AG20443 (cell line): ENCODE measurements at places on chromosomes 2 and 18.

- no peak for DNase-seq
Observed at GRCh38 chr2:47254464-47254863, 99.4 kb upstream of the STPG4 start.

- no peak for DNase-seq
Observed at GRCh38 chr18:67109535-67109934, 407.0 kb downstream of the DSEL start.

- DNase-seq = peak; percentile 38
Observed at GRCh38 chr2:230798769-230799399, 65.9 kb upstream of the ITM2C start.

DNA sequence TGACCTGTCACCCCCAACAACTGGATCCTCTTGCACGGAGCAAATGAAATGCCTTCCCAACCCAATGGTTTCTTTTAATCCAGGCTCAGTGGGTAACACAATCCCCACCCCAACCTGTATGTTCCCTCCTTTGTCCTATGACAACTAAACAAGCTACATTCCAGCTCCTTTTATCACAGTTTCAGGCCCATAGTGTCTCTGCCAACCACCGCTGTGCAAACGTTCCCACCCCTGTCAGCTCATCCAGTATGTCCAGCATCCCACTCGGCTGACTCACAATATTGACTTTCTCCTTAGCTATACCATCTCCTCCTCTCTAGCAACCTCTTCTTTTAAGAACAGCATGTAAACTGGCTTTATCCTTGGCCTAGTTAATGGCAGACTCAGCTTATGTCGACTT, 117.9 kb upstream of the PPP1CB start:
- DNase-seq = peak; percentile 73

- DNase-seq = no peak
Observed at GRCh38 chr2:225276207-225276606, 123.3 kb upstream of the NYAP2 start.

- DNase-seq = no peak
Observed at GRCh38 chr18:35593859-35594258, 12.3 kb downstream of the GALNT1 start.

DNA sequence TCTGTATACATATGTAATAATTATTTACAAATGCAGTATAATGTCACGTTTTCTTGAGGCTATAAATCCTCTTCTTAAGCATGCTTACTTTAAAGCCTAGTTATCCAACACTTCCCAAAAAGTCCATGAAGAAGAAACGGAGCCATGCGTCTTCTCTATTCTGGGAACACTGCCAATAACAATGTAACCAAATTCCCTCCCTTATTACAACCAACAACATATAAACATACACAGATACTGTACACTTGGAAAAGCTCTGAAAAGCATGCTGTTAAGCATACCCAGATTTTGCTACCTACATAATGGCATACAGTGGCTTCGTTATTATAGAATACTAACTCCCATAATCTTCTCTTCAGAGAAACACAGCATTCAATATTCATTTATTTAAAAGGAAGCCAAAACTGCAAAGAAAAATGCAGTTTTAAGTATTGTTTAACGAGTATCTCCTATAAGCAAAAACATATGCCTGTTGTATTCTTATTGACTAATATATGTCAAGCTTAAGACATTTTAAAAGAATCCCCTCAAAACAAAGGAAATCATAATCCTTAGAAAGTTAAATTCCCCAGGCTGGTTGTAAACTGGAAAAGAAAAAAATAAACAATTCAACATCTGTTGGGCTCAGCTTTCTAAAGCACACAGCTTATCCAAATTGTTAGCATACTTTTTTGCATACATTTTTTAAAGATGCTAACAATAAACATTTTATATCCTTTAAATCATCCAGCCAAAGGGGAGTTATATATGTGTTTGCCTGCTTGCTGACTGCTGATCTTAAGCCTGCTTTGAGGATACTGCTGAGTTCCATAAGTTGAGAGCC, 83.4 kb downstream of the SLC25A12 start:
- no peak for DNase-seq

DNA sequence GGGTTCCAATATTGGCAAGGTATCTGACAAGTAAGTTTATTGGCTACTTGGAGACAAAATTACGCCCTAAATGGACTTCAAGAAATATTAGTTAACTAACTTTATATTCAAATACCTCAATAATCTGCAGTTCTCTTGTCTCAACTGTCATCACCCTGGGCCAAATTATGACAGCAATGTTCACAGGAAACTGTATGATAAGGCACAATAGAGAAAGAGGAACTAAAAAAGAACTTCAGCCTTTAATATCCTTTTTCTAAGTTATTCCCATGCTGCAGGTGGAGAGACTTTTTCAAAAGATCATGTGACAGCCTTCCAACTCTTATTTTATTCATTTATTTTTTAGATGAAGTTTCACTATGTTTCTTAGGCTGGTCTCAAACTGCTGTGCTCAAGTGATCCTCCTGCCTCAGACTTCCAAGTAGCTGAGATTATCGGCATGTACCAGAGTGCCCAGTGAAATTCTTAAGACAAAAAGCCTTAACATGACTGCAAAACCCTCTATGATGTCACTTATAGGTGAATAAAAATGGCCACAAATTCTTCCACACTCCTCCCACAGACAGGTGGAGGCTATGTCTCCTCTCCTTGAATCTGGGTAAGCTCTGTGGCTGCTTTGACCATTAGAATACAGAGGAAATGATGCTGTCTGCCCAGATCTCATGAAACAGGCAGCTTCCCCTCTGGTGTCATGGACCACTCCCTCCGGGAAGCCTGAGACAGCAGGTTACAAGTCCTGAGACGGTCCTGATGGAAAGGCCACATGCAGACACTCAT, 211.0 kb downstream of the TGIF1 start:
- DNase-seq = no peak

GRCh38 chr2:210536973-210537650, 19.3 kb upstream of the CPS1 start:
- no peak for DNase-seq

- no peak for DNase-seq
Observed at GRCh38 chr2:155389224-155389623, 690.7 kb downstream of the KCNJ3 start.
